ENCODE measurements at places on chromosomes 2 and 18.

- DNase-seq: no peak
Observed at GRCh38 chr2:17328161-17328560, 190.1 kb downstream of the RAD51AP2 start.

DNA sequence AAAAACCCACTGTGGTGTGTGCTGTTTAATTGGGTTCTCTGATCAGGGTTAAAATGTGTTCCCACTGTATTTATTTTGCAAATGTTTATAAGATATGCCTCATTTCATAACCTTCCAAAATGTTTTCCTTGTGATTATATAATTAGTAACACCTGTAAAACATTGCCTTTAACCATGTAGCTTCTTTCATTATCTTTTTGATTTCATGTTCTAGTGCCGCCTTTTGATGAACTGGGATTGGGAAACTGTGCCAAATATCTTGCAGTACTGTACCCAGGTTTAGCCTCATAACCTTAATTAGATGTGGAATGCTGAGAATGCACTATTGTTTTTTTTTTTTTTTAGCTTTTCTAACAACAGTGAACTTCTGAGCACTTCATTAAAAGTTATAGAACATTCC lies 96.9 kb downstream of the TANC1 start:
- DNase-seq: no peak

GRCh38 chr18:73848656-73849055 lies 299.0 kb downstream of the FBXO15 start:
- no peak for DNase-seq

DNA sequence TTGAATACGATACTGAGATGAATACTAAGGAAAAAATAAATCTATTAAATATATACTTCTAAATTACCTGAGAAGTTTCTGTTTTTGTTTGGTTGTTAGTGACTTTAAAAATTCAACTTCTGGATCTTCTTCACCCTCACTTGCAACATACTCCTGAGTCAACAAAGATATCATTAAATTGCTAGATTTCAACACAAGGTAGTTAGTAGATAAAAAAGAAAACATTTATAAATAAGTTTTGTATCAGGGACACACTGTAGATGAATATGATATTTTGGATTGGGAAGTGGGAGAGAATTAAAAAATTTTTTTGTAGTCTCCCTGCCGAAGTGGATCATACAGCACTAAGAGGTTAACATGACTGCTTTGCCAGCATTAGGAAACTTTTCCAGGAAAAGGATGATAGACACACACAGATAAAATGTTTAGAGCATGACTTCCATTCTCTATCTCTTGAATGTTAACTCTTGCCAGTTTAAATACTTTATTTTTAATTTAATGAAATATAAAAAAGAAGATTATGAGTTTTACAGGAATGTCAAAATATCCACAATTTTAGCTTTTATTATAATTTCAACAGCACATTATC lies 15.9 kb downstream of the SP9 start:
- no peak for DNase-seq

GRCh38 chr18:23340661-23341060 lies 112.4 kb upstream of the RIOK3 start:
- no peak for DNase-seq

- DNase-seq: no peak
Observed at GRCh38 chr2:66013456-66013855, 421.5 kb upstream of the MEIS1 start.

GRCh38 chr2:108575132-108575966 lies 41.1 kb downstream of the LIMS1 start:
- DNase-seq: no peak

Measured in activated CD4-positive, CD25-positive, alpha-beta regulatory T cell treated with anti-CD3 and anti-CD28 coated beads, Interleukin-2, amount 50 U/mL, for 72 hours (primary cell).